ENCODE measurements at places on chromosomes 1 and 21.

DNA sequence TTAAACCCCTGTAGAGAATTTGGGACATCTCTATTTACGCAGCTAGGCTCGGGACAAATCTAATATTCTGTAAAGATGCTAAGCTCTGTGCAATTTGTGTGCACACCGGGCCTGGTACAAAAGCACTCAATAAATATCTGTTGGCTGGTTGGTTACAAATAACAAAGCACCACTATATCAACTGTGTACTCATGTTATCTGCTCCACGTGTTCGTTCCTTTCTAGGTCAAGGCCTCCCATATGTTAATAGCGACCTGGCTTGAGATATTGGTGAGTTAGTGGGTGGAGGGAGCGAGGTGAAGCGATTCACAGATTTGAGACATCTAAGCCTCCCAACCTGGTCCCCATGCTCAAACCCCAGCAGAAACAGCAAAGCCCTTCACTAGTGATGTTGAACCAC lies 47.1 kb upstream of the KAZN start:
- no peak for DNase-seq

GRCh38 chr1:160607672-160608032 lies 28.4 kb upstream of the CD84 start:
- DNase-seq, result no peak

DNA sequence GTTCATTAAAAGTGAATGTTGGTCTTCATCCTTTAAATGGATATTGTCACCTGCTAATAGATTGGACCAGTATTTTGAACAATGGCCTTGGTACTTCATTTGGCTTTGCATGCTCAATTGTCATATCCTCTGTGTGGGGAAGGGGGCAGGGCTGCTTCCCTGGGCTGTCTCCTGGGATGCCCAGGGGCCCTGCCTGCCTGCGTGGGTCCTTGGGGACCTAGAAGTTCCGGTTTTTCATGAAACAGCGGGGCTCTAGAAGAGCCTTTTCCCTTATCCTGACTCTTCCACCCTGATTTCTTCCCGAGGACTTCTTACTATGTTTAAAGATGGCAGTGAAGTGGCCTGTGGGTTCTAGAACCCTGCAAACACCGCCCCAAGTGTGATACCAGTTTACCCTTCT lies 97.5 kb downstream of the DISC1 start:
- no peak for DNase-seq

DNA sequence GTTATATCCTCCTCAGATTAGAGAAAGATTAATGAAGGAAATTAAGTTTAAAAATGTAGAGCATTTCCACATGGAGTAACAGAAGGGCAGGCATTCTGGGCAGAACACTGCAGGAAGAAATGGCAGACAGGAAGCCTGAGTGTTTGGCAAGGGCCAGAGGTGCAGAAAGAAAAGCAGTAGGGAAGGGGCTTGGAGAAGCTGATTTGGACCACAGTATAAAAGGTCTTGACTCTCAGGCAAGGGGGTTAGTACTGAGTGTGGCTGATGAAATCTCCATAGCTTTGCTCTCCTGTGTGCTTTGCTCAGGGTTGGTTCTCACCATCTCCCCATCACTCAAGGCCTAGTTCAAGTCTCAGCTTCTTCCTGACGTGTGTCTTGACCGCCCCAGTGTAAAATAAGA lies 80.2 kb downstream of the SLC45A1 start:
- DNase-seq, result no peak

DNA sequence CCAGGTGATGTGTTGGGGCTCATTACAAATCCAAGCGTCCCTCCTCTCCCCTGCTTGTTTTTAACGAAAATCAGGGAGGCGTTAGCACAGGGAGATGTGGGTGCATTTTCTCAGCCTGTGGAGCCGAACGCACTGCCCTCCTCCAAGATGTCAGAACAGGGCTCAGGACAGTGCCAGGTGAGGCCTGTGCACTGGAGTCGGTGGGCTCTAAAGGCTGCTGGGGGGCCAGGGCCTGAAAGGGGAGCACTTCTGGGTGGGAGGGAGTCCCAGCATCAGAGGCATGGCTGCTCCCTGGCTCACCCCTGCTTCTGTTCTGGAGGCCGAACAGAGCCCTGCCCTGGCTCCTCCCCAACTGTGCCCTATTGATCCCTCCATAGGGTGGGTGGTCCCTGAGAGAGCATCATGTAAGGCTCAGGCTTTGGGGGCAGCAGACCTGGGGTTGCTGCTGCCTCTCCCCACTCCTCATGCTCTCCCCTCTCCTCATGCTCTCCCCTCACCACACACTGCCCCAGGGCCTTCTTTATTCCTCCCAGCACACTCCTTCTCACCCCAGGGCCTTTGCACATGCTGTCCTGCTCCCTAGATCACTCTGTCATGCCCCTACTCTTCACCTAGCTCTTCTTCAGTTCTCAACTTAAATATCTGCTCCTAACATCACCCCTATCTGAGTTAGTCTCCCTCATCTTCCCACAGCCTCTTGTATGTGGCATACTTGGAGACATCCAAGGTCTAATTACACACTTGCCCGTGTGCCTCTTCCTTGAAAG lies 725.2 kb downstream of the PTPRU start:
- DNase-seq, result no peak

GRCh38 chr1:174726167-174726879 lies 273.4 kb upstream of the CACYBP start:
- no peak for DNase-seq

- no peak for DNase-seq
These were observed 24.9 kb upstream of the RGS8 start for GRCh38 chr1:182709225-182709764.

- DNase-seq, result no peak
These were observed 18.3 kb upstream of the PLEKHA6 start for GRCh38 chr1:204377800-204378668.

DNA sequence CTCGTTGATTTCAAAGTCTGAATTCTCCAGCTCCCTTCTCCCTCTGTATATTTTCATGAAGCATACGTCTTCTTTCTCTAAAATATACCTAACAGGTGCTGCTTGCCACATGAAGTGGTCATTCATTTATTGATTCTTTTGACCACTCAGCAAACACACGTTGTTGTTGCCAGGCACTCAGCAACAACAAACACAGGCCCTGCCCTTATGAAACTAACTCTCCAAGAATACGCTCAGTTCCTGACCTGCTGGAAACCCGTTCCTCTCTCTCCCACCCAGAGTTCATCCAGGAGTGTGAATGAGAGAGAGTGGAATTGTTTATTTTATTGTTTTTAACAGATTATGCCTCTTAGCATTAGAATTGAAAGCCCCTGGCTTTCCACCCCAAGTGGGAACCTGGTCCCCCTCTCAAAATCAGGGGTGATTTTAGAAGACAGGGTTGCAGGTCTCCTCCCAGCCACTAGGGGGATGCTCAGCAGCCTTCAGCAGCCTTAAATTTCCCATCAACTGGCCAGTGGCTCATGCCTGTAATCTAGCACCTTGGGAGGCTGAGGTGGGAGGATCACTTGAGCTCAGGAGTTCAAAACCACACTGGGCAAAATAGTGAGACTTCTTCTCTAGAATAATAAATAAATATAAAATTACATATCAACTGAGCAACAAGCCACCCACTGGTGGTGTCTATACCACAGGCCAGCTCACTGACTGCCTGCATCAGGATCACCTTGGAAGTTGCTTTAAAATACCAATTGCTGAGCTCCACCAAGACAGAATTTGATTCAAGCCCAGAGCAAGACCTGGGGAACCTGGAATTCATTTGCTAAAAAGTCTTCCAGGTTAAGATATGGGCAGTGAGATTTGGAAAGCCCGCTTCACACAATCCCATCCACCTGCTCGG lies 181.0 kb upstream of the KLHDC7A start:
- no peak for DNase-seq

GRCh38 chr21:32099812-32100416 lies 178.9 kb downstream of the MIS18A start:
- DNase-seq, result no peak

DNA sequence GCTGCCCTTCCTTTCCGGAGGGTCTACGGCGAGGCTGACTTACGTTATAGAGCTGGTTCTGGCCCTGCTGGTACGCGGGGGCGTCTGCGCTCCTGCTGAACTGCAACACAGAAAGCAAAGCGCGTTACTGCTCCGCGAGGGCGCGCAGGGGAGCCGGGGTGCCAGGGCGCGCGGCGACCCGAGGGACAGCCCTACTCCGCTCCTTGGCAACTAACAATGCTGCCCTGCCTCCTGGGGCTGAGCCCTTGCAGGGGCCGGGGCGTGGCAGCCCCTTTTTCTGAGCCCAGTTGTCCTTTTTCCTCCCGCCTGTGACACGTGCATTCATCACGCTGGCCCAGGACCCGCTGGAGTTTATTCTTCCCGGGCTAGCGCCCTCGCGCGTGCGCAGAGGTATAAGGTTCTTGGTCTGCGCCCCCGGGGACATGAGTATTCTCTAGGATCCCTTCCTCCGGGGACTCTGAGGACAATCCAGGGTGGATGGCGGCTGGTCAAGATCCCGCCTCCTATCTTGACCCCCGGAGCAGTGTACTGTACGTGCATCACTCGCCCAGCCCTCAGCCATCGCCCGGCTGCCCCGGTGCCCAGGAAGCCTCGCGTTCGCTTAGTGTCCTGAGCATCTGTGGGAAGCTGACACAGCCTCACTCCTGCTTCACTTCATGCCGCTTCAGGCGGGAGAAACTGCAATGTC lies 78.9 kb downstream of the CD247 start:
- no peak for DNase-seq

DNA sequence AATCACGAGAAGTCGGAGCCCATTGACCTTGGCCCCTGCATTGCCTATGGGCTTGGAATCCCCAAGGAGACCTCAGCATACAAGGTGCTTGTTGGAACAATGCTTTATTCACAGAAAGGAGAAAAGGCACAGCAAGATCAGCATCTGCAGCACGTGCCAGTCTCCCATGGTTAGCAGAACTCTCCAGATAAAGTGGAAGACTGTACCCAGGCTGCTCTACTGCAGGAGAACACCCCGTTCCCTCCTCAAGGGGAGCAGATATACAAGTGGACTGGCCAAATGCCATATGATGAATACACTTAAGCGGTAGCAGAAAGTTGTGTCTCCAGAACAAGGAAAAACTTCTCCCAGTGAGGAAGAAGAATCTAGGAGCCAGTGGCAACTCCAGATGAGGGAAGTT lies 53.5 kb downstream of the ST6GALNAC3 start:
- DNase-seq, result no peak

DNA sequence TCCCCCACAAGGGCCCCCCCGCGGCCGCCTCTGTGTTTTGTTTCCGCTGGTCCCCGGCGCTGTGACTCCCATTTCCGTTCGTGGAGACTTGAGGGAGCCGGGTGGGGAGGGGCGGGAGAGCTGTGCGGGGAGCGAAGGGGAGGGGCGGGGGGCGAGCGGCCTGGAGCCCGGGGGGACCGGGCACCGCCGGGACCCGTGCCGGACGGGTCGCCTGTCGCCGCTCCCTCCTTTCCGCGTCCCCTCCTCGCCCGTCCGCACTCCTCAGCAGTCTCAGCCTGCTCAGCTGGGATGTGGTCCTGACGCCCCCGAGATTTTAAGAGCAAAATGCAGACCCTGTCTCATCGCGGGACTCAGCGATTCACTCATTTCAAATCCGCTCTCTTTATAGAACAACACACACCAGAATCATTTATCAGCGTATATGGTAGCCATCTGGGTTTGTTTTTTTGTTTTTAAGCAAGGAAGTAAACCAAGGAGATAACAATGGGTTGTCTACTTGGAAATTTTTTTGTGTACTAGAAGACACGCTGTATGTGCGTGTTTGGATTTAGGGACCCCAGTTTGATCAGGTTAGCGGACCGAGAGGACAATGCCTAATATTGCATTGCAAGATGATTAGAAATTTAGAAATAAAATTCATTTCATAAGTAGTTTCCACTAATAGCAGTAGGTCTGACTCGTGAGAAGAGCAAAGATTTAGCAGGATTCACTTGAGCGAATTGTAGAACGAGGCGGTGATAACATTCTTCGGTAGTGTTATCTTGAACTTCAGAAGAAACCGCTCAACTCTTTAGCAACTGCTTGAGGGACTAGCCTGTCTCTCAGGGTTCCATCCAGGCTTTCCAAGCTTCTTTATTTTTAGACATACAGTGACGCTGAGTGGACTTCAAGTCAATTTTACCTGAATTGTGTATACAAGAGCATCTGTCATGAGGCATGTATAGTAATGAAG lies 1.1 kb downstream of the GABPA start:
- DNase-seq, result peak; percentile 69

- DNase-seq, result no peak
These were observed 488.0 kb downstream of the AJAP1 start for GRCh38 chr1:5142389-5142788.

GRCh38 chr21:43645136-43645891 lies 14.0 kb downstream of the HSF2BP start:
- DNase-seq, result peak; percentile 33

DNA sequence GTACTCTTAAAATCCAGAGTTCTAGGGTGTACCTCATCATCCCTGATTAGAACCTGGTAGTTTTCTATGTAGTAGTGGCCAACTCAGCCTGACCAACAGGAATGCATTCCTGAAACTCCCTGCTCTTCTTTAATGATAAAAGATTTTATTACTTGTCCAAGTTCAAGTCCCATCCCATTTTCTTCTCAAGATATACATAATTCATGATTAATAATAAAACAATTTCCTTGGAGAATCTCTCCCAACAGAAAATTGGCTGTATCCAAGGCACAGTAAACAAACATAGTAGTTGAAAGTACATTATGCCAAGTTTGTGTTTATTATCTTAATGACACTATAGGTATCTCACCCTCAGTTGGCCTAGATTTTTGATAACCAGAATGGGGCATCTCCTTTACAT lies 714.1 kb upstream of the ADAMTS5 start:
- no peak for DNase-seq

DNA sequence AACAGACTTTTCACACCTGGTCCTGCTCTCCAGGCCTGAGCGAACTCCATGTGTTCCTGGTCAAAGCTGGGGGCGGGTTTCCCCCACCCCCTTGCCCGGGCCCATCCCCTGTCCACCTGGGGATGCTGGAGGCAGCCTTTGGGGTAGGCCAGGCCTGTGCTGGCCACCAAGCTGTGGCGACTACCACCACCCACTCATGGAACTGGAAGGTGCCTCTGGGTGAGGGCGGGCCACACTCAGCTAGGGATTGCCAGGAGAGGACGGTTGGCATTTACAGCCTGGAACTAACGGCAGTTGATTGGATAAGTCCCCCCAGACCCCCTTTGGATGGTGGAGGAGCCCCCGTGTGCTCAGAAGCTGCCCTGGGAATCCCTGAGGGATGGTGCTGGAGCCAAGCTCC lies 7.9 kb downstream of the S100B start:
- no peak for DNase-seq
